Stimulated activated CD8-positive, alpha-beta memory T cell treated with anti-CD3 and anti-CD28 coated beads, Interleukin-15, amount 100 ng/mL, for 48 hours (primary cell): ENCODE measurements at places on chromosomes 2 and 18.

GRCh38 chr2:109500910-109501309 lies 112.9 kb downstream of the SEPTIN10 start:
- DNase-seq, result no peak

GRCh38 chr2:214543386-214543955 lies 132.6 kb downstream of the VWC2L start:
- no peak for DNase-seq

GRCh38 chr18:45374878-45375630 lies 240.2 kb upstream of the SLC14A2 start:
- no peak for DNase-seq

- DNase-seq, result no peak
Measured at GRCh38 chr2:21028021-21028947, 15.6 kb downstream of the APOB start.

DNA sequence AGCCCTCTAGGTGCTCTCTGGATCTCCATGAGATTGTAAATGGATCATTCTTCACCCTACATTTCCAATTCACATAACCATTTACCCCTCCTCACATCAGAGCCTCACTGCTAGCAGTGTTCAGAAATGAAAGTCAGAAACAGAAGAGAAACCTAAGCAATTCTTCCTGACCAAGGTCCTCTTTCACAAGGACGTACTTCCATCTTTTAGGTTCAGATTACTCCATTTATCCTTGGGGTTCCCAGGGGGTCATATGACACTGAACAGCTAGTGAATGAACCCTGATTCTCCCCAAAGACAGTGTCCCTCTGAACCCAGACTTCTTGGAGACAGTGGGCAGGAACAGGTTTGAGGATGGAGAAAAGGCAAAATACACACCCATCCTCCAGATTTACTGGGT lies 12.9 kb upstream of the MARCO start:
- no peak for DNase-seq
